Stimulated activated CD4-positive, alpha-beta T cell treated with anti-CD3 and anti-CD28 coated beads, Interleukin-2, amount 100 ng/mL, for 24 hours (primary cell): ENCODE measurements at places on chromosomes 2 and 18.

- DNase-seq, result no peak
Observed at GRCh38 chr2:96921561-96922319, 51.9 kb upstream of the SEMA4C start.

GRCh38 chr2:100813527-100813926 lies 6.4 kb upstream of the NPAS2 start:
- DNase-seq, result no peak

GRCh38 chr2:239260546-239261327 lies 140.1 kb downstream of the HDAC4 start:
- no peak for DNase-seq

GRCh38 chr2:33160191-33160590 lies 213.4 kb downstream of the LTBP1 start:
- DNase-seq, result no peak

GRCh38 chr2:207970826-207971180 lies 54.5 kb downstream of the PLEKHM3 start:
- DNase-seq, result no peak

DNA sequence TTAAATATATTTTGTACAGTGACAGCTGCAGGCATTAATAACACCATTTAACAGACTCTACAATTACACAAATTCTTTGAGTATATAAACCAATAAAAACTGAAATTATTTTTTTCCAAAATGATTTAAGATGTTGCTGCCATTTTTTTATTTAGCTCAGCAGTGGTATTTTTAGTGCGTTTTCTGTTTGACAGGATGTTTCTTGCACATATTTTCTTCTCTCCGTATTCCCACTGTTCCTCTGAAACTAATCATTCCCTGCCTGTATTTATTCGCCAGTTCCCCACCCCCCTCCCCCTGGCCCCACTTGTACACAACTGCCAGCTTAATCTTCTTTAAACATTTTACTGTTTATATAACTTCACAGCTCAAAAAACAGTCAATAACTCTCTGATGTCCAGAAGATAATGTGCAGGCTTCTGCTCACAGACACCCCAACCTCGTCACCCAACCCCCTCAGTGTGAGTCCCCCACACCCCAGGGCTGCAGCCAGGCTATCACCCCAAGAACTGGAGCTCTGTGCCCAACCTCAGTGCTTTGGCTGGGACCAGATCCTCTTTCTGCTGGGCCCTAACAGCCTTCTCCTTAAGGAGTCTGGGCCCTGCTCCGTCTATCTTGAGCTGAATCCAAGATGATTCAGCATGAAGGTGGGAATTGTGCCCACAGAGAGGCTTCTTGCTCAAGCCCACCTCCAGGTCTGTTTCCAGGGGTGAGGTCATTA lies 41.6 kb upstream of the MAP4K4 start:
- no peak for DNase-seq

- no peak for DNase-seq
Observed at GRCh38 chr2:12890481-12890991, 173.8 kb downstream of the TRIB2 start.

GRCh38 chr18:11850821-11851145 lies 430 bp upstream of the CHMP1B start:
- DNase-seq, result no peak

DNA sequence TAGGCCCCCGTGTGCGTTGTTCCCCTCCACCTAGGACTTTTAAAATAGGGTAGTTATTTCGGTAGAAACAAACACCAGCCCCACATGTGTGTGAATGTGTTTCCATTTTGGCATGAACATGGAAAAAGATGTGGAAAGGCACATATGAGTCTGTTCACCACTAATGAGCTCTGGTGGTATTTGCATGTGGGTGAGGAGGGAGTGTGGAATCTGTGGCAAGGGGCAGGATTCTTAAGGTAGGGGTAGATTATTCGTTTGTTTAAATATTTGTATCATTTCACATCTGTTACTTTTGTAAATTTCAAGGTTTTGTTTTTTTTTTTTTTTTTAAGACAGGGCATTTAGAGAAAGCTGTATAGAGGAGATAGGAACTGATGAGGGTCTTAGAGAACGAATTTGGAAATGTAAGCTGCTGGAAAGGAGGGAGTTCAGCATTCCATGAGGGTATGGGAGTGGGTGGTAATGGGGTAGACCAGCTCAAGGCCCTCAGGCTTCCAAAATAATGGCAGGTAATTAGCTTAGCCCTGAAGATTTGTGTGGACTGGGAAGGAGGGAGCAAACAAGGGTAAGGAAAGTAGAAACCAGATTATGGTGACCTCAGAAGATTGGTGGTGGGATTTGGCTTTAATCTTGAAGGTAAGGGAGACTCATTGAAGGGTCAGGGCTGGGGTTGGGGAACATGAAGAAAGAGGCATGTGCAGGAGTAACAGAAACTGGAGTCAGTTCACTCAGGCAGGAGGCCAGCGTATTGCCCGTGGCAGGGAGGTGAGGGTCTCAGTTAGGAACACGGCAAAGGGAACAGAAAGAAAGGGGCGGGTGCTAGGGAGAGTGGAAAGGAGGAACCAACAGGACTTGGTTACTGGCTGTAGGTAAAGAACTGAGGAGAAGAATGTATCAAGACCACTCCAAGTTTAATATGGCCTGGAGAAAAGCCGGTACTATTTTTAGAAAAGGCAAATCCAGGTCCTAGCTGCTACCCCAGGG lies 123.6 kb downstream of the PLB1 start:
- no peak for DNase-seq

- no peak for DNase-seq
Observed at GRCh38 chr2:109162999-109163398, 34.0 kb downstream of the SH3RF3 start.

DNA sequence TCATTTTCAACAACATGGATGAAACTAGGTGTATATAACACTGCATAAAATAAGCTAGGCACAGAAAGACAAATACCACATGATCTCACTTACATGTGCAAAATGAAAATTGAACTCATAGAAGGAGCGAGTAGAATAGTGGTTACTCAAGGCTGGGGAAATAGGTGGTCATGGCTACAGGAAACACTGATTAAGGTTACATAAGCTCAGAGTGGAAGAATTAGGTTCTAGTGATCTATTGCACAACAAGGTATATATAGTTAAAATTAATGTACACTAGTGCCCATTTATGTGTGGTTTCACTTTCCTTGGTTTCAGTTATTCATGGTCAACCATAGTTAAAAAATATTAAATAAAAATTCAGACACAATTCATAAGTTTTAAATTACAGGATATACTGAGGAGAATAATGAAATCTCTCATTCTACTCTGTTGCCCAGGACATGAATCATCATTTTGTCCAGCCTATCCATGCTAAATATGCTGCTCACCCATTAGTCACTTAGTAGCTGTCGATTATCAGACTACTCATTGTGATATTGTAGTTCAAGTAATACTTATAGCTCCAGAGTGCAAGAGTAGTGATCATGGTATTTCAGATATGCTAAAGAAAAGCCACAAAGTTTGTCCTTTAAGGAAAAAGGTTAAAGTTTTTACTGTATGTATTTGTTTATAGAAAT lies 1530.9 kb upstream of the LRRTM1 start:
- DNase-seq, result no peak

DNA sequence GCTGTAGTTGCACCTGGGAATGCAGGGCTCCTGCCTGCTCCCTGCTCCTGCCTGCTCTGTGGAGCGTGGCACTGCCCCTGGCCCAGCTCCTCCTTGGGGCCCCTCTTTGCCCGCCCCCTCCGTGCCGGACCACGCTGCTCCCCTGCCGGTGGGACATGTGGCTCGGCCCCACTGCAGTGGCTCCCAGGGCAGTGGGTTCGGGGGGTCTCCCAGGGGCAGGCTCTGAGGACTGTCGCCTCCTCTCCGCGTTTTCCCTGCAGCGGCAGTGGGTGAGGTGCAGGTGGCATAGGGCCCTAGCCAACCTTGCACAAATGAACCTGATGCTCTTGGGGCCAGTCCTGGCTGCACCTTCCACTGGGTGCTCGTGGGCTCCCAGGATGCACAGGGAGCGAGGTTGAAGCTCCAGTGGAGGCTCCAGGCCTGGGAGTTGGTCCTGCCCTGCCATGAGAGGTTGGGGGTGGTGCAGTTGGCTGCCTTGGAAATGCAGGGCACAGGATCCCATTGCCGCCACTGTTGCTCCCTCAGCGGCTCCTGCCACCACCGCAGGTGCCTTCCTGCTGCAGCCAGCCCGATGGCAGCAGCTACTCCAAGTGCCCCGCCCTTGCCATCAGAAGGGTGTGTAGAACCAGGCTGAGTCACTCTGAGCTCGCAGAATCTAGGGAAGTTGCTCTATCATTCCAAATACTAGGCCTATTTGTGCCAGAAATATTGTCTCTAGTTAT lies 313.1 kb upstream of the SYT4 start:
- no peak for DNase-seq

DNA sequence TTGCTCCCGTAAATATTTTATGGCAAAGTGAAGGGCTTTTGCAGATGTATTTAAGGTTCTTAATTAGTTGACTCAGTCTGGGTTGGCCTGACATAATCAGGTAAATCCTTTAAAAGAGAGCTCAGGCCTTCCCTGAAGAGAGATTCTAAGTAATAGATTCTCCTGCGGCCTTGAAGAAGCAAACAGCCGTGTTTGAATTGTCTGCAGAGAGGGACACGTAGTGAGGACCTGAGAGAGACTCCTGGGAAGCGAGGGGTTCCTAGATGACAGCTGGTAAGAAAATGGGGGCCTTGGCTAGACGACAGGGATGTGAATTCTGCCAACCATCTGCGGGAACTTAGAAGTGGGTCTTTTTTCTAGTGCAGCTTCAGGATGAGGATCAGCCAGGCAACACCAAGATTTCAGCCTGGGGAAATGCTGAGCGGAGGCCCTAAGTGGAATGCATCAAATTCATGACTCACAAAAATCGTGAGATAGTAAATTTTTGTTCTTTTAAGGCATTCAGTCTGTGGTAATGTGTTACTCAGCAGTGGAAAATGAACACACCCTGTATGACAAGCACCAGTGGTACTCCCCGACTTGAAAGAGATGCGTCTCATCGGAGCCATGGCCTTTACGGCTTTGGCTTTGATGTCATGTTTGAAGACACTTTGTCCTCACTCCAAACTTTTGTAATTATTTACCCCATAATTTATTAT lies 62.1 kb upstream of the SMIM21 start:
- DNase-seq, result no peak

- DNase-seq, result no peak
Observed at GRCh38 chr2:46036929-46037328, 260.3 kb upstream of the EPAS1 start.

DNA sequence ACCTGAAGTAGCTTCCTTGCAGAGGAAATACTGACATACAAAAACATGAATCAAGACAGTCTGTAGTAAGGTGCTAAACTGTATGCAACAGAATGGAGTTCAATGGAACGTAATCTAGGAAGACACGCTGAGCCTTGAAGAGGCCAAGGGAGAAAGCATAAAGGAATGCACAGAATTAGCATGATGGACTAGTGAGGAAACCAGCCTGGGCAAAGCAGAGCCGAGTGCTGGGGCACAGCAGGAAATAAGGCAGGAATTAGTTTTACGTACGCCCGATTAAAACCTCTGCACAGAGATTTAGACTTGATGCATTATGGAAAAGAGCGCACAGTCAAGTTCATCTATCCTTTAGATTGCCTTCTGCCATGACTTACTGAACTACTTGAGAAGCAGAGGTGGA lies 200.3 kb downstream of the DLGAP1 start:
- DNase-seq, result no peak

GRCh38 chr2:33958591-33958990 lies 359.5 kb upstream of the FAM98A start:
- no peak for DNase-seq

DNA sequence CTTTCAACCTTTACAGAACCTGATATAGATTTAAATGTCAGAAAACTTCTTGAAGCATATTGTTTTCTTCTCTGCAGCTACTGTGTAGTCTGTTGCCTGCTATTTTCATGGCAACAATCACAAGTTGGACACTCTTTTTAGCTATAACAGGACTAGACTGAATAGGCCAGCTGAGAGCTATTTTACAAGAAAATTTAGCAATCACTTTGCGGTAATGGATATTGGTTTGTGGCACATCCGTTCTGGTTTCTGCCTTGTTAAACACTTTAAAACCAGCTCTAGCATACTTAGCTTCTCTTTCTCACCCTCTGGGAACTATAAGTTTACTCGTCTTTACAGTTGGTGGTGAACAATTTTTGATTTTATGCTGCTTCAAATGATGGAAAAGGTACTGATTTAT lies 125.7 kb downstream of the MAP2 start:
- no peak for DNase-seq

- no peak for DNase-seq
Observed at GRCh38 chr2:29841386-29842004, 79.9 kb downstream of the ALK start.

GRCh38 chr2:108034843-108035242 lies 48.5 kb downstream of the SLC5A7 start:
- no peak for DNase-seq

- DNase-seq, result no peak
Observed at GRCh38 chr2:162365392-162365791, 21.5 kb downstream of the GCA start.

DNA sequence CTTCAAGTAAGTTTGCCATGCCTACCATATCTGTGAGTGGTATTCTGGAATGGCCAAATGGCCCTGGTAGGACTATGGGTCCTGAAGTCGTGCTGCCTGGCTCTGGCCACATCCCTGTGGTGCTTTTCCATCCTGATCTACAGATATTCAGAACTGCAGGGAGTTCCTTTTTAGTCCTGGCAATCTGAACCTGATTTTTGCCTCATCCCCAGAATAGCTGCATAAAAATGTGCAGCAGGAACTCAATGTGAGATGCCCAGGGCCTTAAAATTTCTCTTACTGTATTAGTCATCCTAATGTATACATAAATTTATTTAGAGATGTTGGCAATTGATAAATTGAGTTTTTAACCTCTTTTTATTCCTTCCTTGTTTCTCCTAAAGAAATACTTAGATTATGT lies 5.3 kb downstream of the SERPINB13 start:
- no peak for DNase-seq

GRCh38 chr18:35514752-35515459 lies 17.1 kb upstream of the INO80C start:
- no peak for DNase-seq

- no peak for DNase-seq
Observed at GRCh38 chr18:41828137-41828536, 126.9 kb upstream of the PIK3C3 start.

- no peak for DNase-seq
Observed at GRCh38 chr2:53877556-53877955, 17.8 kb upstream of the GPR75 start.

DNA sequence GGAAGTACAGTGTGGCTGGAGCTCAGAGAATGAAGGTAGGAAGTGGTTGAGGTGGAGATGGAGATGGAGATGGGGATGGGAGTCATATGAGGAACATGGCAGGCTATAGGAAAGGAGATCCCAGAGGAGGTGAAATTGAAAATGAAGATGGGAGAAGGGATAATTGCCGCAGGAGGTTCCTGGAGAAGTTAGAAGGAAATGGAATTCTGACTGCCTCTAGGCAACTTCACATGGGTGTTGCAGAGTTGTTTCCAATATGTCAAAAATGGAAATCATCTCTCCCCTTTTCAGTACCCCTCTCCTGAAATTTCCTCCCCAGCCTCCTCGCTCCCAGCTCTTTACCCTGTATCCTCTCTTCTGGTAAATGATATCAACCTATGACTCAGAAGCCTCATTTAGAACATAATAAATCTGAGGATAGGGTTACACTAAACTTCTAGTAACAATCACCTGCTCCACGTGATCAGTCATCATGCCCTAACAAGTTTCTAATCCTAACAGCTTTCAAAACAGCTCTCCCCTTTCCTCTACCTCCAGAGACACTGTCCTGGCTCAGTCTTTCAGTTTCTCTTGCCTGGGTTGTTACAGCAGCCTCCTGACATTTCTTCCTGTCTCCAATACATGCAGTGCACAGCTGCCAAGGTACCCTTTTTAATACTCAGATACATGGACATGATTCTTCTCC lies 201.9 kb upstream of the RBMS1 start:
- DNase-seq, result no peak
